Type B pancreatic cell (in vitro differentiated cells): ENCODE measurements at places on chromosomes 2 and 18. TPM values are rescaled to one million over a fixed set of nuclear protein-coding genes. Genes with fewer than 3 reads are reported as not detected.

DNA sequence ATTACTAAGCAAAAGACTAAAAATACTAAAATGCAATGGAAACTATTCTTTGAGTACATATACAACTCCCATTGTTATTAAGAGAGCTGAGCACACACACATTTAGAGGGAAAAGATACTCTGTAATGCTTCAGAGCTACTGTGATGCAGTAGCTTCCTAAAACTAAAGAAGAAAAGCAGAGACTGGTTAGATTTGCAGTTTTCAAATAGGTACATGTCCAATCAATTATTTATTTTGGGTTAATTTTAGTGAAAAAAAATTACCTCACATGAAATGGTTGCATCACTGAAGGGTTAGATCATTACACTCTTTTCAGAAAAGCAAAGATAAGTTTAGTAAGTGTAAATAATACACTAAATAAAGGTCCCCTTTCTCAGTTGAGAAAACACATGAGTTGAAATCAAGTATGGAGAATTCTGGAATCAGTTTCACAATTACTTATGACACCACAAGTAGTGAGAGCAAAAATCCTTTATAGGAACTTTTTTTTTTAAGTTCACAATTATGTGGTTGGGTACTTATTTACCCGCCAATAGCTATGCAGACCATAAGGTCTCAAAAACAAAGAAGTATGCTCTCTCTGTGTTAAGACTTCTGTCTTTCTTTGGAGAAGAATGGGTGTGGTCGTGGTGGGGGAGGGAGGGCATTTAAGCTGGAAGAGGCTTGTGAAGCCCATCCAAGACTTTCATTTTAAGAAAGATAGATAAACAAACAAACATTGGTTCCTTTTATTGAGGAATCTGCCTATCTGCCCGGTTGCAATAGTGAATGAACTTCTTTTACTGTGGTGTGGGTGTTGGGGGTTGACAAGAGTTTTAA is 25.3 kb upstream of the SERTAD2 start:
- no peak for DNase-seq
- no peaks in the 10 kb centered on the region for H3K4me1 ChIP-seq
- H3K4me3 ChIP-seq = no peak overlapping the region
- H3K27ac ChIP-seq = no peak overlapping the region

DNA sequence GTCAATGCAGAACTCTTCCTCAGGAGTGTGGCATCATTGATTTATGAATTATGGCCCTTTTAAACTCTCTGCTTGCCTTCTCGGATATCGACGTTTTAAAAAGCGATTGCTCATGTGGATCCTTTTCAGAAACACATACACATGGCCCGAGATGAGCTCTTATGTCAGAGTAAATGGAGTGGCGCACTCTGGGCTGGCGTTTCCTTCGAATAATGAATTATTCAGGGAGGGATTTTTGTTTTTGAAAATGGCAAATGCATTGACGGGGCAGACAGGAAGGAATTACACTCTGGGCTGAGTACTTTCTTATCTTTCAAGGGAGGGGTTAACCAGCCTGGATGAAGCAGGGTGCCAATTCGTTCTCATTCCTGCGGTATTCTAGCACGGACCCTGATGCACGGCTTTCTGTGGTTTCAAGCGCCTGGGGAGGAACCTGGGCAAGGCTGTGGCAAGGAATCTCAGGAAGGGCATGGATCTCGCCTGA is 142.7 kb downstream of the PRKCE start:
- H3K4me3 ChIP-seq = no peak overlapping the region
- no peaks in the 10 kb centered on the region for H3K36me3 ChIP-seq
- DNase-seq = no peak
- peaks cover 32% of the 10 kb centered on the region for H3K4me1 ChIP-seq
- H3K27me3 ChIP-seq = peaks cover 29% of the 10 kb centered on the region
- H3K27ac ChIP-seq = no peak overlapping the region

DNA sequence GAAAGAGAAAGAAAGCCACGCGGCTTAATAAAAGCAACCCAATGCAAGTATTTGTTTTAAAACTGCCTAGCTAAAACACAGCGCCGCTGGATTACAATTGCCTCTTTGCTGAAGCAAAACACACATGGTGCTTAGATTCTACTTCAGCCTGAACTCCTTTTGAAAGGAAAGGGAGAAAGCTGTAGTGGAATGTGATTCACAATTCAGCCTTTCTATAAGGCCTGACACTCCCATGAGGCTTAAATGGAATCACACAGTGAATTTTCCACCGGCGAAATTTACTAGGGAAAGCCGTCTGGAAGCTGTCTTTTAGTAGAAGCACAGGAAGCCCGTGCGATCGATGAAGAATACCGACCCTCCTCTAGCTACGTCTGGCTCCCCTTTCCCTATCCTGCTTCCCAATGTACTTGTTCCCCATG is 348.0 kb downstream of the DLGAP1 start:
- no peaks in the 10 kb centered on the region for H3K36me3 ChIP-seq
- DNase-seq = no peak
- no peaks in the 10 kb centered on the region for H3K4me1 ChIP-seq

DNA sequence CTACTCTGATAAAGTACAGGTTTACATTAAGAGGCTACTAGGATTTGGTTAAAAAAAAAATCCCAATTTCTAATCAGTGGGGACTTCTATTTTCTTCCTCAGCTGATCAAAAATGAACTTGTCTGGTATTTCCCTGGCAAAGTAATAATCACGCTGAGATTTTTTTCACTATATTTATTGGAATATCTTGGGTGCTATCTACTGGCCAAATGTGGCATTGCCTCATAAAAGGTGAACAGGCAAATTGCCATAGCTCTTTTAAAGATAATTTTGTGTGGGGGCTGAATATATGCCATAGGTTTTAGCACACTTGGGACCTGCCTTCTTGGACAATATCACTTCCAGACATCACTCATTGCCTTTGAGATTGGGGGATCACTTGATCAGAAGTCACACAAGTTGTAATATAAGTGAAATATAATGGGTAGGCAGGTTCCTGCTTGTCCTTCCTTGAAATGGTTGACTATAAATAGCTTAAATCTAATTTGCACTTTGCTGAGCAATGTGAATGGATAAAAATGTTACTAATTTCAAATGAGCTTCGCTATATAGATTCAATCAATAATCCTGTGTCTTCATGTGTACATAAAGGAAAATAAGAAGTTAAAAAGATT is 7.0 kb upstream of the NXPH2 start:
- peaks cover 19% of the 10 kb centered on the region for H3K27me3 ChIP-seq
- no peak for DNase-seq
- H3K4me1 ChIP-seq = peaks cover 5% of the 10 kb centered on the region
- no peaks in the 10 kb centered on the region for H3K36me3 ChIP-seq

DNA sequence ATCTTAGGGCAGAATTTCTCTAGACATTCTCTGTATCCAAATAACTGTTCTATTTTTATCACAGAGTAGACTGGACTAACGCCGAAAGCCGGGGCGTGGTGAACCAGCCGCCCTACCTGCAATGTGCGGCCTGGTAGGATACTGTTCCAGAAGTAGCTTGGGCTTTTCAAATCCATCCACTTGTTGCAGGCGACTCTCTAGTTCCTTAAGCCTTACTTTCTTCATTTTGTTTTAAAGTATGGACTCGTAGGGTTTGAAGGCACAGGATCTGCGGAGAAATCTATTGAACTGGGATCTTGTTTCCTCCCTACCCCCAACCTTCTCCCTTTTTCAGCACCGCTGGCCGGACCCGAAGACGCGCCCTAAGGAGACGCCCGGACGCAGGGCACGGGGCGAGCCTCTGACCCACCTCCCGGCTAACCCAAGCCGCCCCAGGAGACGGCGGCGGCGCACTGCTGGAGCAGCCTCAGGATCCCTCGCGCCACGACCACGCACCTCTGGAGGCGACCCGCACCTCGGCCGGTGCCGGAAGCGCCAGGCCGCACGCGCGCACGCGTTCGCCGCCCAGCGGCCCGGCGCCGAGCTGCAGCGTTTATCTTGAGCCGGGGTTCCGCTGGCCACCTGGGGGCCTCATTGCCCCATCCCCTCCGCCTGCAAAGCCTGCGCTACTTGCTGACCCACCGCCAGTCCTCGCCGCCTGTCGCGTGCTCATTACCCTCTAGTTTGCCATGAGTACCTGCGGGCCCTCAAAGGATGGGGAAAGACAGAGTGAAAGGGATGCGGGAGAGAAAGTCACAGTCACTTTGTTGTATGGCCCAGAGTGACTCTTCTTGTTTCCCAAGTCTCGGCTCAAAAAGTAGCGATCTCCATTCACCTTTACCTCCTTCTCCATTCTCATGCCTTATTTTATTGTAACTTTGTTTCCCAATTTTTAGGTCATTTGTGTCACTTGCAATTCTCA is at the start of gene METTL5:
TSS of gene METTL5 (minus strand) at position 533 of the 961 bp plus-strand sequence. CDS start at position 225, 308 bp downstream.
- H3K4me3 ChIP-seq = peak within 1 kb of the TSS; percentile 93
- H3K27ac ChIP-seq = peak within 1 kb of the TSS; percentile 82

The SGPP2 gene
- 7.0 and 22.4 TPM in 2 replicates for total RNA-seq

The MC5R gene
- not detected in 2 replicates for total RNA-seq
